Thoracic aorta (tissue), 2 donors: ENCODE measurements at places on chromosomes 12 and 14.

DNA sequence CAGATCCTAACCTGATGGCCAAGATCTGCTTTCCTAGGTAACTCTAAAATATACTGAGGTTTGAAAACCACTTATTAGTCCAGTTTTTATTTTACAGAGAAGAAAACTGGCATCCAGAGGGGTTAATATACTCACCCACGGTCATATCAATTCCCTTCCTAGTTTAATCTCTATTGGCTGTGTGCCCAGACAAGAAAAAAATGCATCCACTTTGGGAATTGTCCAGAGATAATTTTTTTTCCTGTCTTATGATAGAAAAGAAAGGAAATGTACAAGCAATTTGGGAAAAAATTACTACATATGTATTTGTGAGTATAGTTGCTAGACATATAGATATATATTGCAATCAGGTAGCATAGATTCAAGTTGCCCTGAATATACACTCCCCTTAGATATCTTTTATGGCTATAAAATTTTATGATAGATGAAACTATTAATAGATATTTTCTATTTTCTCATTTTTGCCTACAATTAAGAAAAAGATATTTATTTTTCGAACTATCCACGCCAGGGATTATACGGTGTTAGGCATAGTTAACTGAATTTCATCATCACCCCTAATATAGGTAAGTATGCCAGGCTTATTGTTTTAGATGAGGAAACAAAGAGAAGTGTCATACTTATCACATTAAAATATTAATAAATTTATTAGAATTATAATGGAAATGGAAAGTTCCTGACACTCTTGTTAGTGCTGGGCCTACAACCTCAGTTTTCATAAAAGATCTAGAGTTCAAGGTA is 100.5 kb upstream of the SLC38A2 start:
- peak overlapping the region; percentile 63 for H3K4me3 ChIP-seq
- H3K27me3 ChIP-seq, result no peaks in the 10 kb centered on the region
- no peaks in the 10 kb centered on the region for H3K36me3 ChIP-seq
- H3K27ac ChIP-seq, result peak overlapping the region; percentile 88
- DNase-seq, result no peak

GRCh38 chr12:70044167-70044566 is 199.1 kb upstream of the CNOT2 start:
- H3K27me3 ChIP-seq, result no peaks in the 10 kb centered on the region
- H3K4me1 ChIP-seq, result peaks cover 3% of the 10 kb centered on the region

DNA sequence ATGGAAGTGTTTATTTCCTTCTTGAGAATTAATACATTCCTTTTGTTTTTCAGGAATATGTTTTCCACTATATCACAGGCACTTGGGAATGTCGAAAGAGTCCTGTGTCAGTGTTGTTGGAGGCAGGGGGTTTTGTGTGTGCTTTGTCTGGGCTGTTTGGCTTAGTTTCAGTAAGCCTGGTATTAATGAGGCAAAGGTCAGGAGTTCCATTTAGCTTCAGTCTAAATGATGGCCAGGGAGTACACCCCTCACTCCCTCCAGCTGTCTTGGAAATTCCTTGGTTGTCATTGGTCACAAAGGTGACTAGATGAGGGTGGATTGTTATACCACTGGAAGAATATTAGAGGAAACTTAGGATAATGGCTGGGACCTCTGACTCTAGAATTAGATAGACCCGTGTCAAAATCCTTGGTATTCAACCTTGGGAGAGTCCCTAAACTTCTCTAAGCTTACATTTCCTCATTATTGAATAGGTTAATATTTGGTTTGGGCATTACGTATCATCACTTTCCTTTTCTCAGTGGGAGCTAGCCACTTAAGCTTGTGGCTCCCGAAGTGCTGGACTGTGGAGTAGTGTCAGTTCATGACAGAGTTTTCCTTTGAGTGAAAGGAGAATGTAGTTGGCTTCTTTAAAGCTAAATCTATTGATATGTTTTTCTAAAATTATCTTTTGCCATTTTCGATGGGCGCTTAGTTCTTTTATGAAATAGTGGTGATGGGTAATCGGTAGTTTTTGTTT is 5.2 kb downstream of the FRS2 start:
- DNase-seq, result no peak
- H3K4me1 ChIP-seq, result peaks cover 61% of the 10 kb centered on the region
- no peaks in the 10 kb centered on the region for H3K36me3 ChIP-seq
- peak overlapping the region; percentile 40 for H3K27ac ChIP-seq
- no peaks in the 10 kb centered on the region for H3K27me3 ChIP-seq

GRCh38 chr12:106599302-106599701 is 16.5 kb downstream of the RFX4 start:
- H3K4me1 ChIP-seq, result no peaks in the 10 kb centered on the region
- no peaks in the 10 kb centered on the region for H3K36me3 ChIP-seq
- DNase-seq, result no peak

- no peak for DNase-seq
- H3K27me3 ChIP-seq, result no peaks in the 10 kb centered on the region
- H3K36me3 ChIP-seq, result no peaks in the 10 kb centered on the region
- H3K4me3 ChIP-seq, result peak overlapping the region; percentile 34
Measured at GRCh38 chr14:54730156-54730961, 163.4 kb downstream of the SAMD4A start.

- H3K4me1 ChIP-seq, result peaks cover 10% of the 10 kb centered on the region
- no peaks in the 10 kb centered on the region for H3K36me3 ChIP-seq
- no peaks in the 10 kb centered on the region for H3K27me3 ChIP-seq
- H3K4me3 ChIP-seq, result no peak overlapping the region
- H3K27ac ChIP-seq, result no peak overlapping the region
- DNase-seq, result no peak
Measured at GRCh38 chr14:26593357-26593756, 4.5 kb downstream of the NOVA1 start.

GRCh38 chr12:46843811-46844210 is 18.0 kb upstream of the SLC38A4 start:
- H3K27ac ChIP-seq, result no peak overlapping the region
- no peak for DNase-seq
- H3K4me3 ChIP-seq, result no peak overlapping the region
- no peaks in the 10 kb centered on the region for H3K36me3 ChIP-seq
- no peaks in the 10 kb centered on the region for H3K27me3 ChIP-seq

- H3K36me3 ChIP-seq, result no peaks in the 10 kb centered on the region
- no peak overlapping the region for H3K27ac ChIP-seq
- no peaks in the 10 kb centered on the region for H3K27me3 ChIP-seq
- H3K4me1 ChIP-seq, result no peaks in the 10 kb centered on the region
Measured at GRCh38 chr12:98740751-98741150, 95.7 kb downstream of the APAF1 start.

- H3K27me3 ChIP-seq, result no peaks in the 10 kb centered on the region
- H3K36me3 ChIP-seq, result no peaks in the 10 kb centered on the region
- no peaks in the 10 kb centered on the region for H3K4me1 ChIP-seq
- no peak overlapping the region for H3K4me3 ChIP-seq
- no peak overlapping the region for H3K27ac ChIP-seq
- no peak for DNase-seq
Measured at GRCh38 chr14:101054671-101055070, 151.1 kb upstream of the RTL1 start.

- DNase-seq, result no peak
- H3K4me3 ChIP-seq, result no peak overlapping the region
- H3K36me3 ChIP-seq, result no peaks in the 10 kb centered on the region
- H3K27me3 ChIP-seq, result no peaks in the 10 kb centered on the region
Measured at GRCh38 chr14:34012978-34013720, 62.3 kb upstream of the EGLN3 start.

- no peaks in the 10 kb centered on the region for H3K36me3 ChIP-seq
- no peaks in the 10 kb centered on the region for H3K4me1 ChIP-seq
- no peaks in the 10 kb centered on the region for H3K27me3 ChIP-seq
- H3K4me3 ChIP-seq, result no peak overlapping the region
Measured at GRCh38 chr12:30178916-30179315, 395.2 kb upstream of the TMTC1 start.

DNA sequence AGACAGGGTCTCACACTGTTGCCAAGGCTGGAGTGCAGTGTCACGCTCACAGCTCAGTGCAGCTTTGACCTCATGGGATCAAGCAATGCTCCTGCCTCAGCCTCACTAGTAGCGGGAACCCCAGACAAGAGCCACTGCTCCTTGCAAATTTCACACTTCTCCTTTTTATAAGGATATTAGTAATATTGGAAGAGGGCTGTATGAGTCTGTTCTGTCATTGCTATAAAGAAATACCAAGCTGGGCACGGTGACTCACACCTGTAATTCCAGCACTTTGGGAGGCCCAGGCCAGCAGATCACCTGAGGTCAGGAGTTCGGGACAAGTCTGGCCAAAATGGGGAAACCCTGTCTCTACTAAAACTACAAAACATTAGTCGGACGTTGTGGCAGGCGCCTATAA is 12.9 kb upstream of the ORAI1 start:
- H3K27ac ChIP-seq, result no peak overlapping the region
- no peaks in the 10 kb centered on the region for H3K27me3 ChIP-seq
- H3K4me1 ChIP-seq, result peaks cover 3% of the 10 kb centered on the region
- DNase-seq, result no peak
- H3K36me3 ChIP-seq, result no peaks in the 10 kb centered on the region
- H3K4me3 ChIP-seq, result no peak overlapping the region
